Left cardiac atrium (tissue), 4 donors: ENCODE measurements at places on chromosomes 6 and 20. TPM values are rescaled to one million over a fixed set of nuclear protein-coding genes. Genes with fewer than 3 reads are reported as not detected.

GRCh38 chr20:39268981-39269461 lies 306.9 kb downstream of the DHX35 start:
- DNase-seq, result peak; percentile 67

The GUCA1A gene
- total RNA-seq, result not detected

The TINAG gene
- total RNA-seq, result 0.39 TPM

DNA sequence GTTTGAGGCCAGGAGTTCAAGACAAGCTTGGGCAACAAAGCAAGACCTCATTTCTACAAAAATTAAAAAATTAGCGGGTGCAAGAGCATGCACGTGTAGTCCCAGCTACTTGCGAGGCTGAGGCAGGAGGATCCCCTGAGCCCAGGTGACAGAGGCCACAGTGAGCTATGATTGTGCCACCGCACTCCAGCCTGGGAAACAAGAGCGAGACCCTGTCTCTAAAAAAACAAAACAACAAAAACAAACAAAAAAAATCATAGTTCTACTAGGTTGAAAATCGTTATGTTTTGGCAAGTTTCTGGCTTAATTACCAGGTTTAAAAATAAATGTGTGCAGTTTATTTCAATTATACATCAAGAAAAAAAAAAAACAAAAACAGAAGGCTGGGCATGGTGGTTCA lies 2.6 kb downstream of the EIF2S2 start:
- DNase-seq, result no peak

DNA sequence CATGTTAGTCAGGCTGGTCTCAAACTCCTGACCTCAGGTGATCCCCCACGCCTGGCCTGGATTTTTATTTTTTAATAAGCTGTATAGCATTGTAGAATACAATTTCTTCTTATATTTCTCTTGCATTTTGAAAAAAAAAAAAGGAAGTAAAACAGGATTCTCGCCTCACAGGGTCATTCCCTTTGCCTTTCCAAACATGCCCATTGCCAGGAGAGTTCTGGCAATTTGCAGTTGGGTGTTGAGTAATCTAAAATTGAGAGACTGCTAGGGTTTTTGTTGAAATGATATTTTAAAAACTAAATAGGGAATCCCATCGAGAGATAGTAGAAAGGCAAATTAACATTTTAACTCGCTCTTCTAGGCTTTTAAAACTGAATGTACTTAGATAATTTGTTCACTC lies 196.1 kb downstream of the JARID2 start:
- no peak for DNase-seq

DNA sequence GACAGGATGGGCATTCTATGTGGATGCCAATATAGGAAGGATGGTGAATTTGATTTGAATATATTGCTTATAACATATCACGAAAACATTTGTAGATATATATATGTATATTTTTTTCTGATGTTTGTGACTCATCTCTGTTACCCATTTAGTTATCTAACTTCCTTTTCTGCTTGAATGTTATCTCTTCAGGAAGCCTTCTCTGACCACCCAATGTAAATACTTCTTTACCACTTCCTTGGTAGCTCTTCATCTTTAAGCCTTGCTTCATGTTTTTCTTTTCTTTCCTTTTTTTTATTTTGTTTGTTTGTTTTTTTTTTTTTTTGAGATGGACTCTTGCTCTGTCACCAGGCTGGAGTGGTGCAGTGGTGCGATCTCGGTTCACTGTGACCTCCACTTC lies 260.5 kb upstream of the EPHA7 start:
- no peak for DNase-seq

DNA sequence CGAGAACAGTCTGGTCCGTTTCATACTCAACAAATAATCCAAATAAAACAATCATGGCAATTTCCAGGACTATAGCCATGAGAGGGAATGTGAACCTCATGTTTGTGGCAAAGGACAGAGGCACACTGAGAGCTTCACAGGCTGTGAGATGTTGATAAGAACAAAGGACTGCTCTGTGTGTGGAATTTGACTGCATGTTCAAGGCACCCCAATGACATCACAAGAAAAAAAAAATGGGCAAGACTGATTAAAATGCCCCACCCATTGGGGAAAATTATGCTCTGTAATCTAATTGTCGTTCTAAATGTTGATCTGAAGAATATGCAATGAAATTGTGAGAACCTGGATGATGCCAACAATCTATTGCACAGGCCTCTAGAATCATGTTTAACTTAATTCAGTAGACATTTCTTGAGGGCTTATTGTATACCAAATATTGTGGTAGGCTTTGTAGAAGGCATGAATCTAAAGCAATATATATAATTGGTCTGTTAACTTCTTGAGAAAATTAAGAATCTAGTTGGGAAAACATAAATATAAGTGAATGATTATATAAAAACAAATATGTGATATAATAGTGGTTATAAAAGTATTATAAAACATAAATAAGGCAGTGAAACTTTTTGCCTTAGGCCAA lies at the start of gene RHAG:
Gene RHAG (minus strand): TSS at position 127 of the 637 bp plus-strand sequence. CDS start 27 bp downstream, at position 100.
- no peak for DNase-seq

- no peak for DNase-seq
These were observed 121.4 kb upstream of the AFDN start for GRCh38 chr6:167705211-167705750.

DNA sequence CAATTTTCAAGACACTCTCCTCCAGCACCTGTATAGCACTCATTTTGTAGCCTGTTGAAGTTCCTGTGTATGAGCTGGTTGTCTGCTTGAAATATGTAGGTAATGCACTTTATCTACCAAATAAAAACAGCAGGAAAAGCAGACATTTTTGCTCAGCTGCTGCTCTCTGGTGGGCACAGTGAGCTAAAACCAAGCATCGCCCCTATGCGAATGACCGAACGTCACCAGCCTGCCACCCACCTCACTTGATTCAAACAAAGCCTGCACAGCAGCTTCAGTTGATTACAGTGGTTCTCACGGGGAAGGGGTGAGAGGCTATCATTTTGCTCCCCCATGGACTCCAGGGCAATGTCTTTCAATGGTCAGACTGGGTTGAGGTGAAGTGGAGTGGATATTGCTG lies 185.7 kb downstream of the SASH1 start:
- no peak for DNase-seq

The SERINC1 gene
- 156 TPM for total RNA-seq

DNA sequence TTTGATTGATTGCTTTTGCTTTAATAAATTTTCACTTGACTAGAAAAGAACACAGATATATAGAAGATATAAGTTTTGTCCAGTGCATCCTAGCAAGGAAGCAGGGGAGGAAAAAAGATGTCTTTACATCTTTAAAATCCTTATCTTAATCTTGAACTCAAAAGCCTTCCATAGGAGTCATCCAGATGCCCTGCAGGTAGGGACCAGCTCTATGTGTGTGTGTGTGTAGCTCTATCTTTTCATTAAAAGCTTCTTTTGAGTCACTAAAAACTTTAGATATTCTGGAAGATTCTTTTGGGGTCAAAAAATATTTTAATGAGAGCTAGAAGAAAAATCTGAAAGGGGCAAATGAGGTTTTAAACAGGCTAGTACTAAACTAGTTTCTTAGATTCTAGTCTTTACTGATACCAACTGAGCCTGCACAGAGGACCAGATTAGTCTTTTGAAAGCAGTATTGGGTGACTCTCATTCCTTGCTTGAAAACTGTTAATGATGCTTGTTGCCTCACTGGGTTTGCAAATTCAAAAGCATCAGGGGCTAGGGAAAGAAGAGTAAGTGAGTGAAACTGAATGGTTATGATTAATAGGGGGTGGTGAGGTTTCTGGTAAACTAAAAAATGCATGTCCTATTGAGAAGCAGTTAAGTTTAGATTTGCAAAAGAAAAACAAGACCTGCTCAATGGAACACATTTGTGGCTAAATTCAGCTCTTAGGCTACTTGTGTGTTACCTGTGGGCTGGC lies 40.6 kb upstream of the JAG1 start:
- no peak for DNase-seq

The OR2H2 gene
- total RNA-seq, result not detected

The C6orf132 gene
- total RNA-seq, result 2.6 TPM
